Activated CD8-positive, alpha-beta memory T cell treated with anti-CD3 and anti-CD28 coated beads for 4 hours (primary cell): ENCODE measurements at places on chromosomes 3 and 15.

DNA sequence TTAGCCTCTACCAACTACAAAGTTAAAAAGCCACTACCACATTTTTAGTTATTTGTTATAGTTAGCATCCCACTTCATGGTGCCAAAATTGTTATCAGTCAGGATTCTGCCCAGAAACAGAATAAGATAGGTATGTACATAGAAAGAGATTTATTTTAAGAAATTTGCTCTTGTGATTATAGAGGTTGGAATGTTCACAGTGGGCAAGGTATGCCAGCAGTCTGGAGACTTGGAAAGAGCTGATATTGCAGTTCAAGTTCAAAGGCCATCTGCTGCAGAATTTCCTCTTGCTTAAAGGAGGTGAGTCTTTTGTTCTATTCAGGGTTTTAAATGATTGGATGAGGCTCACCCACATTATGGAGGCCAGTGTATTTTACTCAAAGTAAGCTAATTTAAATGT lies 143.8 kb upstream of the POU1F1 start:
- no peak for DNase-seq

DNA sequence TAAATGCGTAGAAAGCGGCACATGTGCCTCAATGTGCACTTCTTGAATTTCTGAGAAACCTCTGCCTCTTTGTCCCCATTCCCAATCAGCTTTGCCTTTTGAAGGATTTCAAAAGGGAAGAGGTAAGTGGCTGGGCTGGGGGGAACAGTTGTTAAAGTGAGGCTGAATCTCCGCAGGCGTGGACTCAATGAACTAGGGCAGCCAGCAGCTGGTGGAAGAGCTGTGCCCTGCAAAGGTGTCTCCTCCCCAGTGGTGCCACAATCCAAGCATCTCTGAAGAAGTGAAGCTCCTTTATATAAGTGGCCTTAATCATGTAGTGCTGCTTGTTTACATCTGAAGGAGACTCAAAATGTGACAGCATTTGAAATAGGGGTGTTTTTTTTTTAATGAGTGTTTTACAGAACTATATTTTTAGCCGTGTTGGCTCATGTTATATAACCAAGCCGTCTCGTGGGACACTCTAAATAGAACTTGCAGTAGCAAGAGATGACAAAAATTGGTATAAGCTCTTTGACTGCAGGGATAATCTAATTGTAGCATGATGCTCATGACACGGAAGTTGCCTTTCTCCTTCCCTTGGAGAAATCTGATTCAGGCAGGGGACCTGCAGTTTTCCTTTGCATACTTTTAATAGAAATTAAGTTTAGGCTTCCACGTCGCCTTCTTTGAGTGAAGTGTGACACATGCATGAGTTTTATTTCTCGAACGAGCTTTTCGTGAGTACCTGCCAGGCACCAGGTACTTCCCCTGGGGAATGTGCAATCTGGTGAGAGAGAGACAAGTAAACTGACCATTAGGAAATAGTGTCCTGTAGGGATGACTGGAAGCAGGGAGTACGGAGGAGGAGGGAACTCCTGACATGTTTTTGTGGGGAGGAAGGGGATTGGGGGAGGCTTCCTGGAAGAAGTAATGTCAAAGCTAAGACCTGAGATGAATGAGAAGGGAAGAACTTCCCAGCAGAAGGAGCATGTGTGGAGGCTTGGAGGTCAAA lies 179.7 kb upstream of the BHLHE40 start:
- no peak for DNase-seq

DNA sequence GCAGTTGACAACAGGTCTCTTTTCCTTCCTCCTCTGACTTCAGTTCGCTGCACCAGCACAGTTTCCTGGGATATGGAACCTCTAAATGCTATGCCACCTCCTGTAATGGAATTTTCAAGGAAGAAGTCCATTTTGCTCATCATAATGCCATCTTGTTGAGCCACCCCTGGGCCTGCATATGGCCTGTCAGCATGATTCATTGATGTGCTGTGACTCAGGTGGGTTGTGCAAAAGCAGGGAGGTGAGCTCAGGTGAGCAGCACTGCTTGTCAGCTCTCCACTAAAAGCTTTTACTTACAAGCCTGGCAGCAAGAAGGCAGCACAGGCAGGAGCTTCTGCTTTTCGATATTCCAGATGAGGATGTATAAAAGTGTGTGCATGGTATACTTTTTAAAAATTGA lies 247.1 kb upstream of the LMCD1 start:
- no peak for DNase-seq

- no peak for DNase-seq
Observed at GRCh38 chr3:193824365-193824764, 231.4 kb downstream of the OPA1 start.
